HT-29 (cell line): ENCODE measurements at places on chromosomes 12 and 14. TPM values are rescaled to one million over a fixed set of nuclear protein-coding genes. Genes with fewer than 3 reads are reported as not detected.

Gene SLCO1C1
- total RNA-seq = not detected in 2 replicates

Gene SOX5
- 0.57 TPM in 1 of 2 replicates, not detected in the other for total RNA-seq

Gene SAMD15
- 0.20 and 0.23 TPM in 2 replicates for total RNA-seq

DNA sequence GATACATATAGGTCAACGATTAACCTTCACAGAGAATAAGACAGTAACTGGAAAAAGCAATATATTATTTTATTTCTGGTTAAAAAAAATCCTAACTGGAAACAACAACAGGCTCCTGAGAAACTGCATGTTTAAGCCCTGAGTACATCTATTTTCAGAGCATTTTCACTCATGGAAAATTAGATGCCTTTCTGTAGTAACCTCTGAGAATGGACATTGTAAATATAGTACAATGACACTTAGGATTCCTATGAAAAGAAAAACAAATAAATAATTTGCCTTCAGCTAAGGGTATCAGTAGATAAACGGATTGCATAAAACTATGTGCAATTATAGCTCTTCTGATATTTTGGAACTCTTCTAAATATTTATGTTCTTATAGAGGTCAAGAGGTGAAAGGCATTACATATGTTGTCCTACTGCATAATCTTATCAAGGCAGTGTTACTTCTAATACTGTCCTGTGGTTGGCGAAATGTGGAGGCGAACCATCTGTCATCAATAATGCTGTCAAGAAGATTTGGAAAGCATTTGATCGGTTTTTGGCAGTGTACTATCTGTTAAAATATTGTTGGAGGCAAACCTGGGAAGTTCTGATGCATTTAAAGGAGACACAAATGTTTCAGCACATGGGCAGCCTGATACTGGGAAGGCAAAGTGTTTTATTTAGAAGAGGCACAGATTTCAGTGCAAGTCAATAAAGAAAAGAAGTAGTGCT is 381.8 kb downstream of the BTG1 start:
- DNase-seq = no peak

DNA sequence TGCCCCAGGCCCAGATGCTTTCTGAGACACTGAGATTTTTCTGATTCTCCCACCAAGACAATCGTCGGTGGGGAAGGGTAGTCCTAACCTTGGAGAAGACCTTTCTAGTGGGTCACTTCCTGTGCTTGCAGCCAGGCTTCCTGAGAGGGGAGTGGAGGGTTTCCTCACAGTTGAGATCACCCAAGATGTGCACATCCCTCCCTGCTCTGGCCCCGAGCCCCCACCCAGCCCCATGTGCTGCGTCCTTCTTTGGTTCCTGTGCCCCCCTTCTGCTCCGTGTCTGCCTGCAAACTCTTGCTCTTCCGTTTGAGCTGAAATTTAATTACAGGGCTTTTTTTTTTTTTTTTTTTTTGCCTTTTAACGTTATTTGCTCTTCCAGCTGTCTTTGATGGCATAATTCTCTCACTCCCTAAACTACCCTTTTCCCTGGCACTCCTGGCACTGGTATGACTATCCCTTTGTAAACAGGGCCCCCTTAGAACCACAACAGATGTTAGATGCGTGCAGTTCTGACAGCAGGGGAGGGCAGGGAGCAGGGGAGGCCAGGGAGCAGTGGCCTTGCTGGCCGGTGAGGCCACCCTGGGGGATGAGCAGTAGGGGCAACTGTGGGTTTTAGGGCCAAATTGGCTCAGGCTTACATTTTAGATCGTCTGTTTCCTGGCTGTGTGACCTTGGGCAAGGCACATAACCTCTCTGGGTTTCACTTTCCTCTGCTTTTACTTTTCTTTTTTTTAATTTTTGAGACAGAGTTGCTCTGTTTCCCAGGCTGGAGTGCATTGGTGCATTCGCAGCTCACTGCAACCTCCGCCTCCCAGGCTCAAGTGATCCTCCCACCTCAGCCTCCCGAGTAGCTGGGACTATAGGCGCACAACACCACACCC is 144.5 kb downstream of the PHETA1 start:
- no peak for DNase-seq

GRCh38 chr14:60723116-60723906 is 840 bp downstream of the SIX4 start:
- DNase-seq = peak; percentile 55

GRCh38 chr12:6965026-6965661 is 5.3 kb downstream of the PHB2 start:
- DNase-seq = peak; percentile 90

DNA sequence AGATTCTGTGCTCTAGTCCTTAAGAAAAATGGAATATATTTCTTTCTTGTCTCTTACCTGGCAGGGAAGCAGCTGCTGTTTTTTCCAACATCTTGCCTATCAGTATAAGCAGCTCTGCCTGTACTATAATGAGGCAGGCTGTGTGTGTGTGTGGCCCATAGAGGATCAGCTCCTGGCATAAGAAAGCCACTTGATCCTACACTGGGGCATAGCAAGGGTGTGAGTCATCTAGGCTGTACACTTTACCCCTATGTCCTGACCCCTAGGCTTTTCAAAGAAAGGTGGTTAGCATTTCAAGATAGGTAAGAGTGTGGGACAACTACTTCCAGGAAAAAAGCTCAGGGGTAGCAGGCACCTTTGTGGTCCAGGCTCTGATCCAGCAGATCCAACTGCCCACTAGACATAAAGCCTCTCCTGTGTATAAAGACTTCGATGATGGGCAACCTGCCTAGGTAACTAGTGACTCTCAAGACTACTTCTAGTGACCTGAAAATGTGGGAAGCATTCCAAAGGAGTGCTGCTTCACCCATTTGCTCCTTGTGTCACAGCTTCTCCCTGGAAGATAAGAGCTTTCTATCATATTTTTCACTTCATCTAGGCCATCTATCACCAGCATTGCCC is 4.9 kb upstream of the SENP1 start:
- peak; percentile 2 for DNase-seq

DNA sequence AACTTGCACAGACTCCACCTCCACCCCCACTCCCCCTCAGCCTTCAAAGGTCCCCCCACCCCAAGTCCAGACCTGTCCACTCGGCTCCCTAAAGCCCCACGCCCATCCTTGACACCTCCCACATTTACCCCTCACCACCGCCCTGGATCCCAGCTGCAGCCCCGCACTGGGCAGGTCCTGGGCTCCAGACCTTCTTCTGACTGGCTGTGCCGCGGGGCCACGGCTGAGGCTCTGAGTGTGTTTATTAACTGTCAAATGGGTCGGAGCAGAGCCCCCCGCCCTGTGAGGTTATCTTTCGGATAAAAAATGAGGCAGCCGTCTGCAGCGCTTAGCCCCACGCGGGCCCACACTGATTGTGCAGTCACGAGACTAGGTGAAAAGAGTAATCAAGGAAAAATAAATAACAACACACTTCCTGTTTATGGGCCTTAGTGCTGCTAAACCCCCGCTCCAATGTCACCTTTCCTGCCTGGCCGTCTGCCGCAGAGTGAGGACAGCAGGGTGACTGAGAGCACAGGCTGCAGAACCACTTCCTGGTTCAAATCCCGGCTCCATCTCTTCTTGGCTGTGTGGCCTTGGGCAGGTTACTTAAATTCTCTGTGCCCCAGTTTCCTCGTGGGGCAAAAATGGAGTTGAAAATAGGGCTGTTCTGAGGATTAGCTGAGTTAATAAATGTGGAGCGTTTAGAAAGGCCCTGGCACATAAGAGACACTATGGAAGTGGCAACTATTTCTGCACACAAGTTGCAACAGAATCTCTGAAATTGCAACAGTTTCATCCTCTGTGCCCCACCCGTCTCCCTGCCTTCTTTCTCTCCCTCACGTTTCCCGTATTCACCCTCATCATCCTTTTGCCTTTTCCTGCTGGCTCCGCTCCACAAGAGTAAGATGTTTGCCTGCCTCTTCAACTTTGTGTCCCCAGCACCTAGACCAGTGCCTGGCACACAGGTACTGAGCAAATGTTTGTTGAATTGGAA is 9.4 kb downstream of the SETD1B start:
- no peak for DNase-seq

DNA sequence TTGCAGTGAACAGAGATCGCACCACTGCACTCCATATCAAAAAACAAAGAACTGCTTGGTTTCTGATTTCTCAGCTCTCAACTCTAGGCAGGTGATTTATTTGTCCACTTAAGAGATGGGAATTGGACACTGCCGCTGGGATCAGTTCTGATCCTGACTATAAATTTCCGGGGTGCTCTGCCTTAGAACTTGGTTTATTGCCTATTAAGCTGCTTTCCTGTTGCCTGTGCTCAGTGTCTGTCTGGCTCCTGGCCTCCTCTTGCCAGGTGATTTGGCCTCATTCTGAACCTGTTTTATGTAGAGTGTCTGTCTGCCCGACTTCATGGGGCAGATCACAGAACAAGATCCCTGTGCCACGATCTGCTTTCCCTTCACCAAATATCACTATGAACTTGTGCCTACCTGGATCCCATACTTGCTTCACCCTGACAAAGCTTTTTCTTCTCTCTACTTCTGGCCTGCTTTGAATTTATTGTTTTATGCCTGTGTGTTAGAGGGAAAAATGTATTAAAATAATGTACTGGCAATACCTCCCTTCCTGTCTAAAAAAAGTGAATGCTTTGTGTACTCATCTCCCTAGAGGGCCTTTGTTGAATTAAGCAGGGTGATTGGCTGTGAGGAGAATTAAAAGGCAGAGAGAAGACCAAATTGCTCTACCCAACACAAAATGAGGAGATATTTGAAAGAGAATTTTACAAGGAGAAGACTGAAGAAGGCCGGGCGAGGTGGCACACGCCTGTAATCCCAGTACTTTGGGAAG is 27.6 kb downstream of the CDKN1B start:
- no peak for DNase-seq

Gene SLC39A2
- not detected in 2 replicates for total RNA-seq

GRCh38 chr14:50212726-50213125 is 18.7 kb downstream of the SOS2 start:
- DNase-seq = no peak

Gene REC8
- 3.4 and 14.0 TPM in 2 replicates for total RNA-seq
